Fibroblast of upper back skin (primary cell): ENCODE measurements at places on chromosomes 5 and 9.
A peak's percentile ranks its signal among the peaks of the same experiment; 100 is the strongest.

- no peak for DNase-seq
Measured at GRCh38 chr9:125262294-125262991, 817 bp downstream of the GAPVD1 start.

GRCh38 chr9:25733336-25733982 lies 55.2 kb upstream of the TUSC1 start:
- no peak for DNase-seq

- DNase-seq, result no peak
Measured at GRCh38 chr9:93257808-93258331, 73.9 kb downstream of the WNK2 start.

DNA sequence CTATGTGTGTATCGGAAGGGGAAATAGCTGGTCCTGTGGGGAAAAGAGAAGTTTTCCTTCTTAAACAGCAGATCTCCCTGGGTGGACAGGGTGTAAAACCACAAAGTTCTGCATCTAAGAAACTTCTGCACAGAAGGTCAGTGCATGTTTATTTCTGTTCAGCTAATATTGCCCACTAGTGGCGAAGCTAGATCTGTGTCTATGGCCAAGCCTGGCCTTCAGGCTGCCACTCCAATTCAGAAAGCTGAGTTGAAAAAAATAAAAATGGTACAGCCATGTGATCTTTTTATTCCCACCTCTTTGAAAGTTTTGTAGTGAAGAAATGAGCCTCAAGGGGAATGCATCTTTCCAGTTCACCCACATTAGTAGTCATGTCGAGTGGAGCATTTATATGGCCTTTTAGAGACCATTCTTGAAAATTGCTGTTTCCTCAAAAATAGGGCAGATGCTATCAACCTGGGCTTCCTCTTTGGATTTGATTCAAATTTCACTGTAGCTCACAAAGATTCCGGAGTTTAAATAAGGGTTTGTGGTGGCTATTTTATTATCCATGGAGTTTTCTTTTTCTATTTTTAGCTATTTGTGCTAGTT lies 488.0 kb downstream of the PRELID2 start:
- DNase-seq, result peak; percentile 54

- DNase-seq, result no peak
Measured at GRCh38 chr5:172840432-172841154, 6.5 kb downstream of the ERGIC1 start.

DNA sequence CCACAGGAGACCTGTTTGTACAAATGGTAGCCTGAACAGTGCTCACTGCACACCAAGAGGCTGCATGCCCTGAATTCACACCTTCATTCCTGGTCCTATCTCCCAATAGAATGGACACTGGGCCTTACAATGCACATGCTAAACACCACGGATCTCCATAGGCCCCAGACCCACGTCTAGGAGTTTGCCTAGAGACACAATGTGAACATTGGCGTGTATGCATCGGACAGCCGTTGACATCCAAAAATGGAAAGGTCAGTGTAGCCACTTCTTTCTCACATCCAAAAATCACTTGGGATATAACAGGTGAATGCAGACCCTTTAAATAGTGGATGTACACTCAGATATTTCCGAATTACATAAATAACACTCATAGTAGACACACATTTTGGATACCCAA lies 927 bp downstream of the PAX5 start:
- no peak for DNase-seq

DNA sequence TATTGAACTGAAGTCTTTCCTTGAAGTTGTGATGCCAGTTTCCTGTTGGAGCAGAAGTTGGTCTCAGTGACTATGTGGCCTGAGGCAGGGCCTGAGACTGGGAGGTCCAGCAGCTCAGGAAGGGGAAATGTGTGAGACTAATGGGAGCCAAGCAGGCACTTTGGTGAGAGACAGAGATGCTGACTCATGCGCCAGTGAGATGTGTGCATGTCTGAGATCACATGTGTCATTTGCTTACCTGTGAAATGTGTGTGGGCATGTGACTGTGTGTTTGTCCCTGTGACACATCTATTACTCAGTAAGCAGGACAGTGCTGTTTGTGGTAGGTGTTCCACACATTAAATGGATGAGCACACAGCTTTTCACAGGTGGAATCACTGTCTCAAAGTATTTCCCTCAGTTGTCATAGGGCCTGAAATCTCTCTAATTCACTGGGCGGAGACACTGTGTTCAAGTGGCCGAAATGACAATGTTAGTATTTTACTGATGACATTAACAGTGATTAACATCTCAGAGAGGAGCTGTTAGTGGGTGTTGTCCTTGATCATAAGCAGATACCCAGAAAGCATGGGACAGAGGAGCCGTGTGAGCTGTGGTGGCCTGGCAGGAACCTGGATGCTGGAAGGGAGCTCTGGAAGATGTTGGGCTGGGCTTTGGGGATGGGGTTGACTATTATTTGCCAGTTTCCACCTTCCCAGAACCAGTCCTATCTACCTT lies 7.4 kb downstream of the NPR2 start:
- DNase-seq, result peak; percentile 32

GRCh38 chr5:172453206-172453985 lies 929 bp downstream of the SH3PXD2B start:
- peak; percentile 78 for DNase-seq

- no peak for DNase-seq
Measured at GRCh38 chr9:88926781-88927505, 64.3 kb upstream of the S1PR3 start.

DNA sequence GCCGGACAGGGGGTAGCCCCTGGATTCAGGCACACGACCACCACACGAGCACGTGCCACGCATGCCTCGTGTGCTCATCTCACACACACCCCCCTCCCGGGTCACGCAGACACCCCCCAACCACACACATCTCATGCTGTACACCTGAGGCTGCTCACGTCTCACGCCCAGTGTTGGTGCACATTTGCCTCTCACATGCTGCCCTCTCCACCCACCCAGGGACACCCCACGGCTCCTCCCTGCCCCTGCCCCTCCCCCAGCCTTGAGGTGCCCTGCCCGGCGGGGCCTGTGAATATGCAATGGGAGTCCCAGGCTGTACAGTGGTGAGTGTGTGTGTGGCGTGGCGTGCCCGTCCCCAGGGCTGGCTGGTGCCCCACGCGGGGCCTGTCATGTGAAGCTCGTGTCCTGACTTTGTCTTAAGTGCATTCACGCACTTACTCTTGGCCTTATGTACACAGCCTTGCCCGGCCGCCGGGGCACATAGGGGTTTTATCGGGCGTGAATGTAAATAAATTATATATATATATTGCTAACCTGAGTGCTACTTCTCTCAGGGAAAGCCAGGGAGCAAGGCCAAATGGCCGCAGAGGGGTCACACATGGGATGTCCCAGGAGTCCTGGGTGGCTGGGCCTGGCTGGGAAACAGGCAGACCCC lies 18.7 kb downstream of the HK3 start:
- no peak for DNase-seq

DNA sequence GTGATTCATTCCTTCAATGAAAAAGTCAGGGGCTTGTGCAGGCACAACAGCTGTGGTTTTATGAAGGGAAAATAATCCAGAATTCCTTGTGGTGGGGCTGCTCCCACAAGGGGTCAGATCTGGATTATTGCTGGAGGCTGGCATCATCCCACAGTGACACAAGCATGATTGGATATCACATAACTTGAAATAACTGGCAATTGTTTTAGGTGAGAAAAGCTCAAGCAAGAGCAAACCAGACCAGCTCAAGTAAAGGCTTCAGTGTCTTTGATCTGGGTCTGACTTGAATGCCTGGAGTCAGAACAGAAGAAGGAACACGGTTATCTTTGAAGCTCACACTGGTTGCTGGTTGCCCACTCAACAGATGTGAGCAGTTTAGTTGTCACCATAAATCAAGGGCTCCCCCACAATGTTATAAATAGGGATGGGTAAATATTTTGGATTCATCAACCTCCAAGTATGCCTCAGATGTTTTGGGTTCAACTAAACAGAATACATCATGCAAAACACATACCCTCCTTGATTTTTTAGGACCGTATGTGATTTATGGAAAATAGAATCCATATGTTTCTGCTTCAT lies 3.1 kb upstream of the ZNF474 start:
- DNase-seq, result peak; percentile 92

GRCh38 chr9:101029315-101030085 lies 973 bp downstream of the PLPPR1 start:
- DNase-seq, result no peak

DNA sequence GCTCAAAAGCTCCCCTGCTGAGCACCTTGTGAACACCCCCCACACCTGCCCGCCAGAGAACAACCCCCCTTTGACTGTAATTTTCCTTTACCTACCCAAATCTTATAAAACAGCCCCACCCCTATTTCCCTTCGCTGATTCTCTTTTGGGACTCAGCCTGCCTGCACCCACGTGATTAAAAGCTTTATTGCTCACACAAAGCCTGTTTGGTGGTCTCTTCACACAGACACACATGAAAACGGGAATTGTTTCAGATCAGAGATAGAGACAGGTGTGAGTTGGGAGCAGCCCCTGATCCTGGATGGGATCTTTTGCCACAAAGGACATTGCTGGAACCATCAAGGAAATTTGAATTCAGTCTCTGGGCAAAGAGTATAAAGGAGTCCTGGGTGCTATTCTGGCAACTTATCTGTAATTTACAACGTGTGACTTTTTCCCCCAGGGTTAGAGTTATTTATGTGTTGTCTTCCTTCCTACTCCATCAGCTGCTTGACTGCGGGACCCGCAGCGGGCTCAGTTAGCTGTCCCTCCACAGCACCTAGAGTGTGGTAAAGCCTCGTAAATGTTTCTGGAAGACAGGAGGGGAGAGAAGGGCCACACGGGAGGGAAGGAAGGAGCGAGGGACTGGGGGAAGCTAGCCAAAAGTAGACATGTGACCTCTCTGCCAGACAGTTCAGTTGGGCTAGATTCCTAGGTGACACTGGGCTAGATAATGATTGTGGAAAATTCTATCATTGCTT lies 437.0 kb downstream of the ZNF608 start:
- DNase-seq, result no peak

- DNase-seq, result no peak
Measured at GRCh38 chr5:160167624-160168165, 48.4 kb upstream of the PWWP2A start.

GRCh38 chr5:50440651-50441492 lies at the start of gene EMB:
Gene EMB (minus strand): TSS chr5:50441288. CDS start chr5:50441151, 137 bp downstream.
- DNase-seq, result peak; percentile 44

DNA sequence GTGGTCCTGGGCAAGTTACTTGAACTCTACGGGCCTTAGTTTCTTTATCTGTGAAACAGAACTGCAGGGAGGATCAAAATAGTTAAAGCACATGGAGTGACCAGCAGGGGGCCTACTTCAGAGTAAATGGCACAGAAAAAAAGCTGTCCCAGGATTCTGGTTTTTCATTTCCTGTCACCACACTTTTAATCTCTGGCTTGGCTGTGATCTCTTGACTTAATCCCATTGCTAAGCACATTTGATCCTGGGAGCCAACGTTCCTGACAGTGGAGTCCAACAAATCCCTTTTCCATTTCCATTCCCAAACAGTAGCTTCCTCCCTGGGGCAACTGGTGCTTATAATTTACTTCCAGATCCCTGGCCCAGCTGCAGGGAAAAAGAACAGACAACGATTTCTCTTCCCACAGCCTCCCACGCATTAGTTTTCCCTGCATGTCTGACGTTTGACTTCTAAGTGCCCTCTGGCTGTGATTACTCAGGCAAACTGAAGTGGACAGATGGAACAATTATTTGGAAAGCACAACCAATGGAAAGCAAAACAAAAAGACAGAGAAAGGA lies 136.5 kb upstream of the STK32A start:
- peak; percentile 39 for DNase-seq

DNA sequence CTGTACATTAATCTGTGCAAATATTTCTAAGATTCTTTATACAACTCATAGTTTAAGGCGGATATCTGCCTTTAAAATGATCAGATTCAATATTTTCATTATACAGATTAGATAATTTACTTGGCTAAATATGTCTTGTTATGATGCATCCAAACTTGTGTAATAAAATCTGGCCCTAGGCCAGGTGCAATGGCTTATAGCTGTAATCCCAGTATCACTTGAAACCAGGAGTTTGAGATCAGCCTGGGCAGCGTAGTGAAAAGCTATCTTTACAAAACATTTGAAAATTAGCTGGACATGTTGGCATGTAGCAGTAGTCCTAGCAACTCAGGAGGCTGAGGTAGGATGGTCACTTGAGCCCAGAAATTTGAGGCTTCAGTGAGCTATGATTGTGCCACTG lies 2002.2 kb upstream of the ACO1 start:
- no peak for DNase-seq

DNA sequence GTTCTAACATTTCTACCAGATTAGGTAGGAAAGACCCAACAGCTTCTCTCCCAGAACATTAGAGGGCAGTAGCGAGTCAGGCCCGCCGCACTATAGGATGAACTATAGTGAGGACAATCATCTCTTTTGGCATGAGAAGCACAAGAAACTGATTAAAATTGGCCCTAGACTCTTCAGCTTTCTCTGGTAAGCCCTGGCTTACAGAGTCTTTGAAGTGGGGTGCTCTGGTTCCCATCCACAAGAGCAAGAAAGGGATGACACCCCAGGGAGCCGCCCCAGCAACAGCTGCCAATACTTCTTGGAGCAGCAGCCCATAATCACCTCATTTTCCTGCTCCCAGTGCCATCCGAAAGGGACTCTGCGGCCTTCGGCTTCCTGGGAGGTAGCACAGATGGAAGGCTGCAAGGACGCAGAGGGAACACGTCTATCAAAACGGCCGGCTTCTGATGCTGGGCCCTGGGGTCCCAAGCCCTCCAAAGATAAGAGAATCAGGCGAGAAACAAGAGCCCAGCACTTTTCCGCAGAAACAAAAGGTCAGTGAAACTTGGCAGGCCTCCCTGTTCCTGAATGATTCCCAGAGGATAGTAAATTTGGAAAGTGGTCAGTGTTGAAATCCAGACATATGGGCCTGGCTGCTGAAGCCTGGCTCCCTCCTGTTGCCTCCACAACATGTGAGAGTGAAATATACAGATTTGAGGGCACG lies 69.3 kb downstream of the HSD17B3 start:
- DNase-seq, result peak; percentile 79

DNA sequence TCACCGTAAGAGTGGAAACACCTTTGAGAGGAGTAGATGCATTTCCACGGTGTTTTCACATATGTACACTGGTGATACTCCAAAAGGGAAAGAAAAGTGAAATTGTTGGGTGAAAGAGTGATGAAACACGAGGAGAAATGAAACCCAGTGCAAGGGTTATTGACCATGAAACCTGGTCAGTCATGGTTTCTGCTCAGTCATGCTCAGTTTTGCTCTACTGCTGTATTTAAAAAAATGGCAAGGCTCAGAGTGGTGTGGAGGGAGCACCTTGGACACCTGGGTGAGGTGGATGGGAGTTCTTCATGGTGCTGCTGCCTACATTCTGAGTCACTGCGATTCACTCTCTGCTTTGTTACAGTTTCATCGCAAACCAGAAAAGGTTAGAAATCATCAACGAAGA lies 32.3 kb downstream of the NTRK2 start:
- DNase-seq, result no peak

GRCh38 chr9:6575324-6576034 lies 70.0 kb downstream of the GLDC start:
- DNase-seq, result no peak

- DNase-seq, result no peak
Measured at GRCh38 chr9:138013836-138014562, 136.4 kb downstream of the CACNA1B start.
